ENCODE measurements at places on chromosomes 3 and 15. TPM values are rescaled to one million over a fixed set of nuclear protein-coding genes. Genes with fewer than 3 reads are reported as not detected.

GRCh38 chr3:114392831-114393230 is 99.0 kb downstream of the TIGIT start:
- DNase-seq = no peak

The ANKRD34C gene
- not detected for total RNA-seq

DNA sequence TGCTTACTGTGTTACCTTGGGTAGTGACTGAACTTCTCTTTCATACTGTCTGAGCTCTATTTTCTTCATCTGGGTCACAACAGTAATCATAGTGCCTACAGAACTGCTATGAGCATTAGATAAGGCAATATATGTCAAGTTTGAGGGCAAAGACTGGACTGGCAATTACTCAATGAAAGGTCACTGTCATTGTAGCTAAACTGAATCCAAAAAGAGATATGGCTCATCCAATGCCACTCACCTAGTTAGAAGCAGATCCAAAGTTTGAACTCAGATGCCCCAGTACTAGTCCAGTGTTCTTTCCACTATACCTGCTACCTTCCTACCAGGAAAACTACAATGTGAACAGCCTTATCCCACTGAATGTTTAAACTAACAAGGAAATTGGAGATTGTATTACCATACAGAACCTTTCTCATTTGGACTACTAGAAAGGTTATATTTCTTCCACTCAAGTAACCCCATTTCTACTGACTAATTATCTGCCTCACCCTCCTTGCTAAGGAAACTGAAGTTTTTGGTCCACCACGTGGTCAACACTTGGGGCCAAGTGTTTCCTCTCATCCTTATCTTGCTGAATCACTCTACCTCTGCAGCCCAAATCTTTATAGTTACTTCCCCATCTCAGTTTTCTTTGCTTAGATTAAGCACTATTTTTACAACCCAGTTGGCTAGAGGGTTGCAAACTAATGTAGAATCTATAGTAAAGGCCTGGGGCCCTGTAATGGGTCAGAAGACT is 202.3 kb upstream of the LPP start:
- DNase-seq = no peak

GRCh38 chr3:171954690-171955383 is 84.5 kb upstream of the FNDC3B start:
- DNase-seq = no peak

DNA sequence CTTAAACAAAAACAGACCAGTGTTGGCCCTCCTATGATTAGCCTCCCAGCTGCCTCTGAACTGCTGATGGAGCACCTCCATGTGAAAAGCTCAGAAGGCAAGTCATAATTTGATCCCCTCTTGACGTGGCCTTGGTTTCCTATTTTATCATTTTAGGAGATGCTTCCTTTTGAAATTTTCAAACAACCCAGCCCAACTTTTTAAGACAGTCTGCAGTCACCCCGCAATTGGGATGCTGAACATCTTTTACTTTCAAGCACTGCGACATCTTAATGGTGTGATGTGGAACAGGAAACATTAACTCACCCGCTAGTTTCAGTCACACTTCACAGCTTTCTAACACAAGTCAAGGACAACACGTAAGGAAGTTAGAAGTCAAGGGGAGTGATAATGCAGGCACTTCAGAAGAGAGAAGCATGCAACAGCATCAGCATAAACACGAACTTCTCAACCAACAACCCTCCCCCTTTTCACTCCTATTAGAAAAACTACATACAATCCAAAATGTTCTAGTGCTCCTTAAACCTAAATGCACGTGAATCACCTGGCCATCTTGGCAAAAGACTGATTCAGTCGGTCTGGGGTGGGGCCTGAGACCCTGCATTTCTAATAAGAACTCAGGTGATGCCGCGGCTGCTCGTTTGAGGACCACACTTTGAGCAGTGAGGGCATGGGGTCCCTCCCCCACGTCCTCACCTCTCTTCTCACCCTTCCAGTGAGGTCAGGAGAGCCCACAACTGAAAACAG is 161.5 kb downstream of the FOXP1 start:
- DNase-seq = no peak

- DNase-seq = no peak
These were observed 3.0 kb downstream of the IDH2 start for GRCh38 chr15:90099072-90099867.

The LRRN1 gene
- total RNA-seq = 4.6 TPM

DNA sequence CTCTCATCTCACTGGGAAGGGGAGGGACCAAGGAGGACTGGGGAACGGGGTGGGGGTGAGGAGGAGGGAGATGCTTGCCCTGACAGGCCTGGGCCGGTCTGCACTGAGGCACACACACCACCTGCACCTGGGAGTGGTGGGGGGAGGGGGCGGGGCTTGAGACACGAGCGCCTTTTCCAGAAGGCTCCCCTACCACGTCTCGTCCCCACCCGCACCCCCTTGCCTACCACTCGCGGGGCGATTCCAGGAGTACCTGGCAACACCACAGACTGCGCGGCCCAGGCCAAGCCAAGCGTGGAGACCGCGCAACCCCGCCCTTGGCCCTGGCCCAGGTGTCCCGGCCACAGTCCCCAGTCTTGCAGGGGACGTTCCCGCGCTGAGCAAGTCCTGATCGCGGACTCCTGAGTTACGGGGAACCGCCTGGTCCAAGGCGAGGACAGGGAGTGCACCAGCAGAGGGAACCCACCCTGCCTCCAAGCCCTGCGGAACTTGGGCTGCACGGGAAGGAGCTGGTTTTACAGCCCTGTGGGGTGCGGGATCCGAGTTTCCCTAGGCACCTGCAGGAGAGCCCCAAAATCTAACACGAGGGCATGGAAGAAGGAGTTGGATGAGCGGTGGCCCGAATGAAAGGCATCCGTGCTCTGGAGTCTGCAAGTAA is 68.1 kb upstream of the SH3GL3 start:
- DNase-seq = no peak

DNA sequence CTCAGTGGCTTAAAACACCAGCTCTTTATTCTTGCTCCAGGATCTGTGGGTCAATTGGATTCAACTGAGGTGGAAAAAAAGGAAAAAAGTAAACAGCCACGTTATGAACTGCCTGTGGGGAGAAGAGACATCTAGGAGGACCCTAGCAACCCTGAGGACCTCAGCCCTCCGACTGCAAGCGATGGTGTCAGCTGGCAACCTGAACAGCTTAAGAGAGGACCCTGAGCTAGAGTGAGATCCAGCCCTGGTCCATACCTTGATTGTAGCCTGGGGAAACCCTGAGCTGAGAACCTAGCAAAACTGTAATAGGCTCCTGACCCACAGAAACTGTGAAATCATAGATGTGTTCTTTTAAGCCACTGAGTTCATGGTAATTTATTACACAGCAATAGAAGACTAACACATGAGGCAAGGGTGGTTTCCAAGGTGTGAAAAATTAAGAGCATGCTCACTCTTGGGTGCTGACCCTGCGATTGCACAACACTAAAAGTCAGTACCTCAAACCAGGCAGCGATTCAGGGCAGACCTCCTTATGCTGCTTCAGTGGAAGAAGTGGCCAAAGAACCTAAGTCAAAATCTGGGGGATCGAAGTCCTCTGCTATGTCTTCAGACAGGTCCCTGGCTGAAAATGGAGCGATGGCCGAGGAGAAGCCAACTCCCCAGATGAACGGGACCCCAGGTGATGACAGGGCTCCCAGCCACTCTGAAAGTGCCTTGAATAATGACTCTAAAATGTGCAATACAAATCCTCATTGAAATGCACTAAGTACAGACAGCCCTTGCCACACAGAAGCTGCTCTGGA is 57.7 kb downstream of the GASK1A start:
- peak; percentile 90 for DNase-seq

GRCh38 chr3:183896610-183897009 is 11.9 kb upstream of the PARL start:
- no peak for DNase-seq

GRCh38 chr15:89205991-89206585 is 15.3 kb downstream of the RLBP1 start:
- DNase-seq = no peak

The OXTR gene
- total RNA-seq = 0.84 TPM

DNA sequence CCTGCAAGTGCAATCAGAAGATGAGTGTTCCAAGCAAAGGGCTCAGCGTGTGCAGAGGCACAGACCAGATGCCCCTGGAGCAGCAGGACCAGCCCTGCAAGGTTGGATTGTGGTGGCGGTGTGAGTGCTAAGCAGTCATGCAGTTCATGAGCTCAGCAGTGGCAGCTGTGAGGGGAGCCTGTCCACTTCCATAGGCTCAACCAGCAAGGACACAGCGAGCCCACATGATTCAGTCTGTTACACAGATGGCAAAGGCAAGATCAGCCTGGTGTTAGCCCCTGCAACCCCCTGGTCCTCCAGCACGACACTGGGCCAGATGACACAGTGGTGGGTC is 95.9 kb upstream of the PRR23E start:
- no peak for DNase-seq

The SUCNR1 gene
- total RNA-seq = 0.11 TPM

DNA sequence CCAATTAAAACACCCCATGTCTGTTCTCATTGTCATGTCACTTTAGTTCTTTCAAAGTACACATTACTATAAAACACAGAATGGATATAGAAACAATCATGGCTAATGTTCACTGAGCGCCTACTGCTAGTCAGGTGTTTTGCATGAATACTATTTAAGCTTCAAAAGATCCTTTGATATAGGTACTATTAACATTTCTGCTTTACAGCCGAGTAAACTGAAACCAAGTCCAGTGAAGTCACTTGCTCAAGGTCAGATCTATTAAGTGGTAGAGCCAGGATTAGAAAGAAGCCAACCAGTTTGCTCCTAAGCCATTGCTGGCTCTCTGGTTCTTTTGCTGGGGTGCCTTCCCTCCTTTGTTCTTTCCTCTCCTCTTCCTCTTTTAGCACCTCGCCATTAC is 32.4 kb upstream of the NMNAT3 start:
- DNase-seq = no peak

- DNase-seq = no peak
These were observed 116.7 kb upstream of the LINGO1 start for GRCh38 chr15:77749236-77749997.

The GPR176 gene
- 8.4 TPM for total RNA-seq

Measured in esophagus muscularis mucosa (tissue), 4 donors.